ENCODE measurements at places on chromosomes 13 and 19.

- no peak overlapping the region for H3K4me3 ChIP-seq
- H3K27me3 ChIP-seq = no peaks in the 10 kb centered on the region
- DNase-seq = no peak
- H3K36me3 ChIP-seq = no peaks in the 10 kb centered on the region
- H3K27ac ChIP-seq = no peak overlapping the region
Observed at GRCh38 chr19:5058521-5059212, 89.8 kb downstream of the KDM4B start.

GRCh38 chr13:99740251-99740979, 231.2 kb downstream of the ZIC5 start:
- H3K27ac ChIP-seq = no peak overlapping the region
- no peaks in the 10 kb centered on the region for H3K4me1 ChIP-seq
- DNase-seq = no peak
- no peak overlapping the region for H3K4me3 ChIP-seq

GRCh38 chr13:39483326-39483725, 119.7 kb downstream of the LHFPL6 start:
- DNase-seq = no peak
- no peaks in the 10 kb centered on the region for H3K36me3 ChIP-seq
- no peak overlapping the region for H3K27ac ChIP-seq
- no peaks in the 10 kb centered on the region for H3K4me1 ChIP-seq
- no peaks in the 10 kb centered on the region for H3K27me3 ChIP-seq

DNA sequence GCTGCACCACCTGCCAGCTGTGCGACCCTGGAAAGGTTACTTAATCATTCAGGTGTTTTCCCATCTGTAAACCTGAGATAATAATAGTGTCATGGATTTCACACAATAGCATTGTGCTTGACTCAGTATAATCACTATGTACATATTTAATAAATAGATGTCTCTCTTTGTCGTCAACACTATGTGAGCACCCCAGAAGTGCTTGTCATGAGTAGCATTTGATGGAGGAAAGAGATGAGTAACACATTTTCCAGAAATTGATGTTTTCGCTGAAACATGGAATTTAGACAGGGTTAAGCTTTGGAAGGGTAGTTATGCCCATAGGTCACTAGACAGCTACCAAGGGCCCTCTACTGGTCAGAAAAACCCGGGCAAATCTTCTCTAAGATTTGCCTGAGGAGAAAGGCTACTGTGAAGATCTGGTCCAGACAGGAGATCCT, 9.5 kb upstream of the MBNL2 start:
- peak; percentile 36 for DNase-seq
- H3K4me3 ChIP-seq = no peak overlapping the region
- H3K36me3 ChIP-seq = no peaks in the 10 kb centered on the region
- H3K27ac ChIP-seq = no peak overlapping the region
- no peaks in the 10 kb centered on the region for H3K4me1 ChIP-seq
- no peaks in the 10 kb centered on the region for H3K27me3 ChIP-seq

DNA sequence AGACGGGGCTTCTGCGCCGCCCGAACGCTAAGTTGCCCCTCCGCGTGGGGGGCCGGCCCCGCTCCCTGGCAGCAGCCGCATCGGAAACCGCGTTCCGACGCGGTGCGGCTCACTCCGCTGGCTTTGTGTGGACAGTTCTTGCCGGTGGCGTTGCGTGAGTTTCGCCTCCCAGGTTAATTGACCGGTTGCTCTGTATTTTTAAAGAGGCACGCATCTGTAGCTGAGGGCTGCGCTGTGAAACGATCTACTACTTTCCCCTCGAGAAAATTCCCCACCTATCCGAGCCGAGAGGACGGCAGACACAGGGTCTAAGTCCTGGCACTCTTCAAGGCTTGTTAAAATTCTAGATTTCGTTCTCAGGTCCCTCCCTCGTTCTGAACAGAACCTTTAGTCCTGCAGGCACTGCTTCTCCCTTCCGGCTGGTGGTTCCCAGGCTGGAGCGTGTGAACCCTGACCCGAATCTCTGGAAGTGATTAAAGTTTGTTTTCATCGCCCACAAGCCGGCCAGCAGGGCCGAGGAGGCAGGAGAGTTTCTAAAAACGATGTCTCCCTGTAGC, 933 bp downstream of the ARHGEF7 start:
- H3K4me3 ChIP-seq = no peak overlapping the region
- peaks cover 4% of the 10 kb centered on the region for H3K4me1 ChIP-seq
- DNase-seq = peak; percentile 29
- H3K27me3 ChIP-seq = peaks cover 77% of the 10 kb centered on the region
- H3K36me3 ChIP-seq = no peaks in the 10 kb centered on the region

DNA sequence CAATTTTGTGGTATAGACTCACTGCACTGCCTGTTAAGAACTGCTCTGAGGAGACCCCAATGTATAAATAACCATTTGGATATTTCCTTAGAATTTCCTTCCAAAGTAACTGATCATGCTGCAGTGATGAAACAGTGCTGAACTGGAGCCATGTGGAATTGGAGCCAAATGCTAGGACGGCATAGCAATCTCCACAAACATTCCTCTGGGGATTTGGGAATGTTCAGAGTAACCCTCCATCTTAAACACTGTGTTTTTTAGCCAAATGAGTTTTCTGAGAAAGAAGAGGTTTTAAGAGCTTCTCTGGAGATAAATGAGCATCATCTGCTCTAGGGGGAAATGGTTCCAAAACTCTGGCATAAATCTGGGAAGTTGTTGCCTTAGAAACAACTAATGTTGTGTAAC, 98.2 kb downstream of the OLFM4 start:
- H3K4me1 ChIP-seq = no peaks in the 10 kb centered on the region
- no peaks in the 10 kb centered on the region for H3K36me3 ChIP-seq
- DNase-seq = no peak
- H3K27ac ChIP-seq = no peak overlapping the region

GRCh38 chr19:3171894-3172672, 6.5 kb upstream of the S1PR4 start:
- DNase-seq = no peak
- H3K36me3 ChIP-seq = no peaks in the 10 kb centered on the region
- no peaks in the 10 kb centered on the region for H3K27me3 ChIP-seq
- H3K4me3 ChIP-seq = no peak overlapping the region
- H3K4me1 ChIP-seq = peaks cover 9% of the 10 kb centered on the region

DNA sequence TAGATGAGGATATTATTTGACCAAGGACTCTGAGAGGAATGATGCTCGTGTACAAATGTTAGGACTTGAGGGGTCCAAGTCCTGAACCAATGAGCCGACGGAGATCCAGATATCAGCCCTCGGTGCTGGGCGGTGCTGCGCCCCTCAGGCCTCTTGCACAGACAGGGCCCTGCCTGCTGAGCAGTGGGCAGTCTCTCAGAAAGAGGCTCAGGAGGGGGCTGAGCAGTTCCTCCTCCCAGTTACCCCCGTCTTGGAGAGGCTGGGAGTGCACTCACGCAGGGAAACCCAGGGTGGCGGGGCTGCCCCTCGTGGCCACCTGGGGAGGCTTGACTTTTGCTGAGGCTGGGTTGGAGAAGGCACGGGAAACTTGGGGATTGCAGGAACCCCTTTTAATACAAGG, 18.4 kb downstream of the TEX29 start:
- no peaks in the 10 kb centered on the region for H3K4me1 ChIP-seq
- no peak overlapping the region for H3K4me3 ChIP-seq
- no peak overlapping the region for H3K27ac ChIP-seq
- H3K27me3 ChIP-seq = no peaks in the 10 kb centered on the region
- H3K36me3 ChIP-seq = no peaks in the 10 kb centered on the region

DNA sequence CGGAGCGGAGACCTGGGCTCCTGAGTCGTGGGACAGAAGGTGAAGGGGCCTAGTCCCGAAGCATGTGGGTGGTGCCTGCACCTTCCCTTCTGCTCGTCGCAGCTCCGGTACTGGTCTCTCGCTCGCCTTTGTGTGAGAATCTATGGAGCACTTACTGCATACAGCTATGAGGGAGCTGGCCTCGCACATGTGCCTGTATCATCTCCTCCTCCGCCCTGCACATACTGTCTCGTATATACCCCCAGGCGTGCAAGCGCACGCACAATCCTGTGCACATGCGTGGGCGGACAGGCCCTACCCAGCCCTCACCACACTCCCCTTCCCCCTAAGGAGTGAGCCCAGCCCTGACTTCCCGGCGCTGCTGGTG, 8.7 kb downstream of the PIK3R2 start:
- peaks cover 24% of the 10 kb centered on the region for H3K4me1 ChIP-seq
- no peak for DNase-seq
- H3K36me3 ChIP-seq = peaks cover 17% of the 10 kb centered on the region
- H3K27me3 ChIP-seq = no peaks in the 10 kb centered on the region
- peak overlapping the region; percentile 25 for H3K4me3 ChIP-seq

DNA sequence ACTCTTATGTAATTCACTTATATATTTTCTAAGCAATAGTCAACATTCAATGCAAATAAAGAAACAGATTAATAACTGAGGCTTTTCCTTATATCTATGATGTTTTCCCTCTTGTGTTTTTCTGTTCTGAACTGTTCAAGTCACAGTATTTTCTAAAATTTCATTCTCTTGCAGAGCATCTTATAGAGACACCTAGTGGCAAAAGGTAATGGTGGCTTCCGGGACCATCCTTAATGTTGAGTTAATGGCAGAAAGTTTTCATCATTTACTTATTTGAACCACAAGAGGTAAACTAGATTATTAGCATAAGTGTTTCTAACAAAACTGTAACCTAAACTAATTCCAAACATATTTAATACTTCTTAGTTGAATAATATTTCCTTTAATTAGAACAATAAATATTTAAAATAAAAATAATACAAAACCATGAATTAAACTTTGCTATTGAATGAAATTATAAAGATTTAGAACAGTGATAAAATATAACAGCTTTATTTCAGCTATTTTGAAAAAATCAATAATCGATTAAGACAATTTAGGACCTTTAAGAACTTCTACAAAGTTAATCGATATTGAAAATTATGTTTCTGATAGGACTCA, 1.7 kb upstream of the SLITRK5 start:
- H3K36me3 ChIP-seq = no peaks in the 10 kb centered on the region
- peaks cover 50% of the 10 kb centered on the region for H3K27me3 ChIP-seq
- H3K4me3 ChIP-seq = no peak overlapping the region
- H3K27ac ChIP-seq = no peak overlapping the region

DNA sequence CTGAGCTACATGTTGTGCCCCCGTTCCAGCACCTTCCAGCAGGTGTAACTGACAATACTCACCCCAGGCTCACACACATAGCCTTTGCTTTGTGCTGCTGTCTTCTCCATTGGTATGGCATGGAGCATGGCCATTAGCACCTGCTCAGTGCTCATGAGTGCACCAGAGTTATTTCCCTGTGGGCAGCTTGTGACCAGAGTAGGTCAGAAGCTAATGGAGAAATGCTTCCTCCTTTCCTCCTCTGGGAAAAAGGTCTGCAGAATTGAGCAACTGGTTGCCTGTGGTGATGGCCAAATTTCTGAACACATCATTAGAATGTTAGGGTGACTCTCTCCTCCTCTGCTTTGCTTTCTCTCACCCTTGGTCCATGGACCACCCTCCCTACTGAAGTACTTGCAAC, 344.5 kb upstream of the TMTC4 start:
- H3K4me3 ChIP-seq = no peak overlapping the region
- no peaks in the 10 kb centered on the region for H3K27me3 ChIP-seq
- H3K4me1 ChIP-seq = no peaks in the 10 kb centered on the region
- no peak overlapping the region for H3K27ac ChIP-seq
- no peak for DNase-seq

DNA sequence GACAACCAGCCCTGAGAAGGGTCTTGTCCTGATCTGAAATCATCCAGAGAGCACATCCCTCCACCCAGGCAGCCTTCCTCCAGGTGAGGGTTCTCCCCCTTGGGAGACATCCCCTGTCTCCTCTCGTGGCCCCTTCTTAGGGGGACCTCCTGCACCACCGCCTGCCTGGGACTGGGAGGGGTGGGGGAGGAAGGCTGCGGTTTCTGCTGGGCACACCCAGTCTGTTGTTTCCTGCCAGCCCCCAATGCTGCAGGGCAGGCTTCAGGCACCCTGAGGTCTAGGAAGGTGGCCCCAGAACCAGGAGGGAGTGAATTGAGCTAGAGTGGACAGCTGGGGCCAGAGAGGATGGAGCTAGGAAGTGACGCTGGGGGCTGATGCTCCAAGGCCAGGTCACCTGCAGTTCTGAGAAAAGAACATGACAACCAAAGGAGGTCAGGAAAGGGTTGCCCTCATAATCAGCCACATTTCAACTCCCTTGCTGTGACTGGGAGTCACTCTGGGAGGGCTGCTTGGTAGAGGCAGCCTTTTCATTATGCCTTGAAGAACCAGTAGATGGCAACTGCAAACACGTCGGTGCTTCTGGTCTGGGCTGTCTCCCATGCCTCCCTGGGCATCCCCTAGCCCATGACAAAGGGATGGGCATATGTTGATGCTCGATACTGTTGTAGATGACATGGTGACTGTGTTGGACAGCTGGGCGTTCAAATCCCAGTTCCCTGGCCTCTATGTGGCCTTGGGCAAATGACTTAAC, 1.4 kb downstream of the ARHGEF18 start:
- H3K4me1 ChIP-seq = peaks cover 6% of the 10 kb centered on the region
- H3K4me3 ChIP-seq = no peak overlapping the region
- H3K27ac ChIP-seq = peak overlapping the region; percentile 47
- peak; percentile 48 for DNase-seq

DNA sequence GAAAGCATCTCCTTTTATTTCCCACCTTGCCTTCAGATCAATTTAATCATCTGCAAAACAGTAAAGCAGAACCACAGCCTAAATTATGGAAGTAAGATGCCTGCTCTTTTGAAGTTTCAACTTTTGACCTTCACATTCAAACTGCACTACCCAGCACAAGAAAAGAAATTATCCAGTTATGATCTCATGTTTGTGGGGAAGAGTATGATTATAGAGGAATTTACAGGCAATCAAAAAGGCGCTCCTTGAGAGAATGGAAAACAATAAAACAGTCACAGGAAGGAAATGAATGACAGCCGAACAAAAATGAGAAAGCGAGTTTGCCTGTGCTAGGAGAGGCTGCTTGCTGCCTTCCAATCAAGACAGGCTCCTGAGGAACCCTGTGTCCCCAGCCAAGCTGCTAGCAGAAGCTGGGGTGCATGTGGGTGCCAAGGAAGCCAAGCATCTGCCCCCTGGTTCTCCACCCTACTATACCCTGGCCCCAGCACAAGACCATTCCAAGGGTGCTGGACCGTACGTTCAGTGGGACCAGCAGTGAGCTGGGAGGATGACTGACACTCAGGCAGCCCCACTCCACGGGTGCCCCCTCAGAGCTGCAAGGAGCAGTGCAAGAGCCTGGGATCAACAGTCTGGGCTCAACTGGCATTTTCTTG, 47.8 kb downstream of the PEPD start:
- no peak overlapping the region for H3K4me3 ChIP-seq
- H3K27me3 ChIP-seq = no peaks in the 10 kb centered on the region
- H3K27ac ChIP-seq = no peak overlapping the region
- no peaks in the 10 kb centered on the region for H3K36me3 ChIP-seq
- DNase-seq = no peak

- H3K36me3 ChIP-seq = no peaks in the 10 kb centered on the region
- no peak overlapping the region for H3K4me3 ChIP-seq
- H3K27me3 ChIP-seq = no peaks in the 10 kb centered on the region
- peaks cover 27% of the 10 kb centered on the region for H3K4me1 ChIP-seq
- peak; percentile 78 for DNase-seq
Observed at GRCh38 chr13:114142640-114143490, 10.4 kb upstream of the RASA3 start.
